Fibroblast of skin of scalp (primary cell): ENCODE measurements at places on chromosomes 1 and 21.

DNA sequence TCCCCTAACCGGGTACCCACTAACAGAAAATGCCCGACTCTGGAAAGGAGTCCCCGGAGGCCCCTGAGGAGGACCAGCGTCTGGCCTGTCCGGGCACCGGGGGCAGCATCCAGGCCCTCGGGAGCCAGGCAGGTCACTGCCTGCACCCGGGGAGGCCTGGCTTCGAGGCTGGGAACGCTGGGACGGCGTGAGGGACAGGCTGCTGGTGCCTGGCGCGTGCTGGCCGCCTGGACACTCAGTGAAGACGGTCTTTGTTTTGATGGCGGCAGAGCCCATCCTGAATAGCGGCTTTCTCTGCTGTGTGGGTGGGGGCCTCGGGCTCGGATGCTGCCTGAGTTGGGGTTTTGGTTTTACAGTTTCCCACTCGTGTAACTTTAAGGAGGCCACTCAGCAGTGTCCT is 37.6 kb downstream of the PRKCZ start:
- DNase-seq: no peak

DNA sequence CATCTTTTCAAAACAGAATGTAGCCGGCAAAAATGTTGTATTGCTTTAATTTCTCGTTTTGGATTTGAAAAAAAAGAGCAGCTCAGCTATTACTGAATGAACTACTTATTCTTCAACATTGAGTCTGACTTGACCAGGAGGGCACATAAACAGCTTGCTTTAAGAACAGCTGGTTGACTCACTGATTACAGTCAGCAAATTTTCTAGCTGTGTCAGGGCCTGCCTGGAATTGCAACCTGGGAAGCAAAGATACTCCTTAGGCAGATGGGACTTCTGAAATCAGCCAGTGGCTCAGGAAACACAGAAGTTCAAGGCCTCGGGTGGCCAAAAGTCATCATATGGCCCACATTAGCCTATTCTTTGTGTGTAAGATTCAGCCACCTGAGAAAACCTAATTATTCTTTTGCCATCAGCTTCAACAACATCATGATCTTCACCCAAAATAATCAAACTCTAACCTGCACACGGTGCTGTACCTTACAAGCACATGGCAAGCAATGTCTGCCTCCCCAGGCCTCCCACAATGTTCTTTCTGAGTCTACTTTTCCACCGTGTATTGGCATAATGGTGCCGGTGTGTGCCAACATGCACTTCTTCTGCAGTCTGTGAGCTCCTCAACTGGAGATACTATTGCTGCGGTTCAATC is 307.2 kb downstream of the HHIPL2 start:
- DNase-seq: peak; percentile 20

DNA sequence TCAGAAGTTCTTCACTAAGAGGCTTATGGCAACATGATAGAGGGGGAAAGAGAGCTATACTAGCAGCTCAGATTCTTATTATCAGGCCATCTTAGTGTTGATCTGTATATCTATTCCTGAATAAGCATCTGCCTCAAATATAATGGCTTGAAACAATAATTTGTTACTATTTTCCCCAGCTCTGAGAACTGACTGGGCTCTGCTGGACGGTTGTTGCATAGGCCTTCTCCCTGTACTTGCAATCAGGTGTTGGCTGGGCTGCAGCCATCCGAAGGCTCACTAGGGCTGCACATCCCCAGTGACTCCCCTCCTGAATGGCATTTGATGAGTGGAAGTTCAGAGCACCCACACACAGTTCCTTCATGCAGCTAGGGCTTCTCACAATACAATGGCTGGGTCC is 116.0 kb downstream of the PROX1 start:
- DNase-seq: no peak

GRCh38 chr21:32878661-32879060 is 107.1 kb upstream of the PAXBP1 start:
- DNase-seq: no peak
